ENCODE measurements at places on chromosomes 6 and 20. TPM values are rescaled to one million over a fixed set of nuclear protein-coding genes. Genes with fewer than 3 reads are reported as not detected.

DNA sequence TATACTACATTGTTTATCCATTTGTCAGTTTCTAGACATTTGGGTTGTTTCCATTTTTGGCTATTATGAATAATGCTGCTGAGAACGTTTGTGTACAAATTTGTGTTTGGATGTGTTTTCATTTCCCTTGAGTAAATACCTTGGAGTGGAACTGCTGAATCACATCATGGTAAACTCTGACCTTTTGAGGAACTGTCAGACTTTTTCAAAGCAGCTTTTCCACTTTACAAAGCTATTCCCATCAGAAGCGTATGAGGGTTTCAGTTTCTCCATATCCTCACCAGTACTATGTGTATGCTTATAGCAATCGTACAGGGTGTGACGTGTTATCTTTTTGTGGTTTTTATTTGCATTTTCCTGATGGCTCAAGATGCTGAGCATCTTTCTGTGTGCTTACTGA is 103.7 kb downstream of the MYO6 start:
- no peaks in the 10 kb centered on the region for H3K27me3 ChIP-seq
- no peak overlapping the region for H3K4me3 ChIP-seq
- no peaks in the 10 kb centered on the region for H3K36me3 ChIP-seq
- H3K27ac ChIP-seq: no peak overlapping the region
- no peaks in the 10 kb centered on the region for H3K4me1 ChIP-seq
- no peak for DNase-seq

GRCh38 chr6:7215131-7215530 is 97.9 kb downstream of the SSR1 start:
- H3K4me3 ChIP-seq: no peak overlapping the region
- H3K27ac ChIP-seq: no peak overlapping the region
- H3K27me3 ChIP-seq: no peaks in the 10 kb centered on the region
- no peaks in the 10 kb centered on the region for H3K36me3 ChIP-seq
- DNase-seq: no peak

DNA sequence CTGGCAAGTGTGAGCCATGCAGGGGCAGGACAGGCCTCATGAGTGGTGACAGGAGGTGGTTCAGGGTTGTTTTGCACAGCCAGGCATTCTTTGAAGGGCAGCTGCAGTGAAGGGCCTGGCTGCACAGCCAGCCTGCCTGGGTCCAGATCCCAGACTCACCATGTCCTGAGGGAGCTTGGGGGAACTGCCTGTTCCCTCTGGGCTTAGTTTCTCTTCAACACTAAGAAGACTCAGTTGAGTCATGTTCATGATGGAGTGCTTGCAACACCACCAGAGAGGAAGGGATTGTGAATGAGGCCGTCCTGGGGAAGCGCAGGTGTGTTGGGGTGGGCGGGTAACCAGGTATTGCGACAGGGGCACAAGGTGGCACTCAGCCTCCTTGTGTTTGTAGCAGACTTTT is 102.4 kb downstream of the CDH26 start:
- no peak overlapping the region for H3K4me3 ChIP-seq
- H3K36me3 ChIP-seq: no peaks in the 10 kb centered on the region
- H3K27me3 ChIP-seq: no peaks in the 10 kb centered on the region
- DNase-seq: no peak

DNA sequence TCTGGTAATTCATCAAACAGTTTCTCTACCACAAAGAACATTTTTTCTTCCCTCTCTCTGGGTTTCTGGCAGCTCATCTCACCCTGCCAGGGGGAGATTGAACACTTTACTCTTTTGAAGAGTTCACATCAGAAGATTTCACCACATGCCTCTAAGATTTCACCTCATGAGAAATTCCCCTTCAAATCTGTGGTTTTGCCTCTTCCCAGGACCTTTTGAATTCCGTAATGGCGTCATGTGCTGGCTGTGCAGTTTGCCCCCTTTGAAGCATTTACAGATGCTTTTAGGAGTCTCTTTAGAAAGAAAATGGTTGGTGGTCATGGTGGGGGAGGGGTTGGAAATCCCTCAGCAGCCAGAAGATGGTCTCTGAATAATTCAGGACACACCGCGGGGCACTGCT is 486.1 kb downstream of the QKI start:
- H3K27me3 ChIP-seq: no peaks in the 10 kb centered on the region
- no peak overlapping the region for H3K4me3 ChIP-seq
- no peaks in the 10 kb centered on the region for H3K36me3 ChIP-seq
- H3K27ac ChIP-seq: no peak overlapping the region
- no peak for DNase-seq
- no peaks in the 10 kb centered on the region for H3K4me1 ChIP-seq

HACE1 gene
- 16.1 TPM for total RNA-seq

IL17F gene
- not detected for total RNA-seq
